Cerebellar cortex (tissue), 1 donor: ENCODE measurements at places on chromosomes 4 and X.

DNA sequence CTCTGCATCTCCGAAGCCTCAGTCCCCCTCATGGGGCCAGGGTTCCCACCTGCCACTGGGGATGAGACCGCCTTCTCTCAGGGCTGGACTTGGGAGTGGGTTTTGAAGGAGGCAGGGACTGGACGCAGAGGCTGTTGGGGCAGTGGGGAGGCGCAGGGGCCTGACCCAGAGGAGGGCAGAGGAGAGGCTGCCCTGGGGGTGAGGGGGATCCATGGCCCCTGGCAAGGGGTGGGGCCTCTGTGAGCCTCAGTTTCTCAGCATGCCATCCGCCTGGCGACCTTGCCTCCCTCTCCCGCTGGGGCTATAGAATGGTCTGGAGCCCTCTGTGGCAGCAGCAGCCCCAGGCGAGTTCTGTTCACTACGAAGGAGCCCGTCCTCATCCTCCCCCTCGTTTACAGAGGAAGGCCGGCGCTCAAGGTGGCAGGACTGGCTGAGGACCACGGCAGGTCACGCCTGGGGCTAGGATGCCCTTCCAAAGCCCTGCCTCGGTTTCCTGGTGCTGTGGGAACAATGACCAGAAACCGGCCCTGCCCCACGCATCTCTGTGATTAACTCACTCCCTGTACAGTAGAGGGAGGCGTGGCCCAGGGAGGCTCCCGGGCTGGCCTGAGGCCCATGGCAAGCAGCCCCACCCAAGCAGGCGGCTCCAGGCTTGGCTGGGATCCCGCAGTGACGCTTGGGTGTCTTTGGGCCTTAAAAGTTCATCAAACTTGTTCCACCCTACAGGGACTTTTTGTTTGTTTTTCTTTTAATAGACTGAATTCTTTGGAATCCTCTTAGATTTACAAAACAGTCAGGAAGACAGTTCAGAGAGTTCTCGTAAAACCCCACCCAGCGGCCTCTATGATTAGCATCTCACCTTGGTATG, 16.0 kb upstream of the SH3TC1 start:
- DNase-seq, result no peak

DNA sequence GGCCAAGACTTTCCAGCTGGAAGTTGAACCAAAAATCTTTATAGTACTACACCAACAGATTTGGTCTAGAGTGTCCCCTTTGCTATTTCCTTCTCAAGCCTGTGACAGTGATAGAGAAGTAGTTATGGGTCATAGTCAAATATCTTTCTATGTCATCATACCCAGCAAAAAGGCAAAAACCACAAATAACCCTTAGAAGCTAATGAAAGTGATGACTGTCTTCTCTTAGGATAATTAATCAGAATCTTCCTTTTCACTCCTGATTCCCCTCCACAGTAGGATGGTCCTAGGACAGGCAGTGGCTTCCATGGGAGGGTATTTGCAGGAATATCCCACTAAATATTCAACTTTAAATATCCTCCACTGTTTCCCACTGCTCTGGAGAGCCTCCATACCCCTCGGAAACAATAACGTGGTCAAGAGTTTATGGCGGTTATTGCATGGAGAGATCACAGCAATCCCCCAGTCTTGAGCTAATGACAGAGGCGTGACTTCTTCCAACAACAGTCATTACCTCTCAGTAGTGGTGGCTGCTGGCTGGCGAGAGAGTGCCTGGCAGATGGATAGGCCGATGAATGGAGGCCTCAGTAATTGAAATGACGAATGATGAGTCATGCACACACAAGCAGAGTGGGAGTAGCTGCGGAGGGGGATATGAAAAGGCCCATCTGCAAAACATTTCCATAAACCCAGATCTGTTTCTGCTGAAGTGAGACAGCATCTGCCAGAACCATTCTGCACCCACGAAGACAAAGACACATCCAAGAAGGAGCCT, 154.9 kb downstream of the STK32B start:
- no peak for DNase-seq

- no peak for DNase-seq
Observed at GRCh38 chrX:28847423-28847822, 260.2 kb downstream of the IL1RAPL1 start.

GRCh38 chr4:126318376-126318775, 1003.6 kb downstream of the FAT4 start:
- no peak for DNase-seq

GRCh38 chr4:17082186-17082585, 183.7 kb upstream of the LDB2 start:
- no peak for DNase-seq

- DNase-seq, result no peak
Observed at GRCh38 chr4:173061160-173061559, 107.5 kb upstream of the GALNT7 start.

DNA sequence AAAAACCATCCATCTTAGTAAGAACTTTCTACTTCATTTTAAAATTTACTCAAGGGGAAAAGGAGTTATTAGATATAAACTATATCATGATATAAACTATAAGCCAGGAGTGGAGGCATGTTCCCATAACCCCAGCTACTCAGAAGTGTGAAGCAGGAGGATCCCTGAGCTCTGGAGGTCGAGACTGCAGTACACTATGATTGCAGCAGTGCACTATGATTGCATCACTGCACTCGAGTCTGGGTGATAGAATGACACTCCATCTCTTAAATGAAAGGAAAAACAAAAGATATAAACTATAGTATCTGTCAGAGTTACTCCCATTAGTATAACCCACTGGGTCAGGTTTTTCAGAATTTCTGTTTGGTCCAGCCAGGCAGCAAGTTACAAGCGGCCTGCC, 47.6 kb downstream of the RPS3A start:
- no peak for DNase-seq

DNA sequence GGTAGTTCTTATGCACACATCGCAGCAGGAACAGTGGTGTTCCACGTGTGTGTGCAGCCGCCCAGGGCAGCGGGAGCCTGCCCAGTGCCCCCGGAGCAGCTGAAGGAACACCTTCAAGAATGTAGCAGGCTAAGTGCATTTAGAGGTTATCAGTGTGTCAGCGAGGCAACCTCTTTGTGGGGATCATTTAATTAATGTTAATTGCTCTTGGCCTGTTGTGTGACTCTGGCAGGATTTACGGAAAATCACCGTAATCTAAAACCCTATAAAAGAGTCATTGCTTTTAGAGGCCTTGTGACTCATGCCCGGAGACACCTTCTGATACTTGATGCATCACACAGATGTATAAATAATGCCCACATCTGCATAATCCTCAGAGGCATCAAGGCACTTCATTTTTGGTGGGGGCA, 47.3 kb upstream of the GATB start:
- DNase-seq, result no peak

DNA sequence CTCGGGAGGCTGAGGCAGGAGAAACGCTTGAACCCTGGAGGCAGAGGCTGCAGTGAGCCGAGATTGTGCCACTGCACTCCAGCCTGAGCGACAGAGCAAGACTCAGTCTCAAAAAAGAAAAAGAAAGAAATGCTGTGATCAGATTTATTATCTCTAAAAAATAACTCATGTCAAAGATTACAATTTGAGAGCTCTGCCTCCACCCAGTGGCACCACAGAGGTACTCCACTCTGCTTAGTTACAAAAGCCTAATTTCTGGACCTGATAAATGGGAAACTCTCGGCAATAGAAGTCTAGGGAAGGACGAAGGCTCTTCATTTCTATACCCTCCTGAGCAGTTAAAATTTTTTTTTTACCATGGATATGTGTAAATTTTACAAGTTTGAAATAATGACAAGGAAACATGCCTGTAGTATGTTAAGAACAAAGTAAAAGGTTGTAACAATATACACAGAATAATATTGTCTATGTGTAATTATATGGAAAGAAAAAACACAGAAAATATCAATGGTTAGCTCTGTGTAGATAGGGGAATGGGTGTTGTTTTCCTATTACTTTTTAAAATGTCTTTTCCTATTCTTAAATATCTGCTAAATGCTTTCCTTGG, 149.8 kb downstream of the STIM2 start:
- peak; percentile 73 for DNase-seq

GRCh38 chr4:129146639-129147038, 50.7 kb downstream of the C4orf33 start:
- DNase-seq, result no peak

DNA sequence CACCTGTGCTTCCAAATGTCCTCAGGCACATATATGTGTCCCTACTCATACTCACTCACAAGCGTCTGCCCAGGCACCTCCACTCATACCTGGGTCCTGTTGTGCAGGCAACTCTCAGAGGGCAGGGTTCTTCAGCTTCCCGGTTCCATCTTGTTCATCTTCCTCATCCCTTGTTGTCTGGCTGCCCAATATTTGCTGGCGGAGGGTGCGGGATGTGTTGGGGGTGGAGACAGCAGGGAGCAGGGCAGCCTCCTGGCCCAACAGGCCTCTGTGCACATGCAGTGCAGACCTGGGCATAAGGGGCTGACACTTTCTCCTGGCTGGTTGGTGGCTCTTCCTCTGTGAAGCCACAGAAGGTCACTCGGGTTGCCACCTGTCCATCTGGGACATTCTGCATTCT, 32.1 kb downstream of the NBDY start:
- peak; percentile 9 for DNase-seq

- no peak for DNase-seq
Observed at GRCh38 chr4:184766446-184766845, 32.5 kb upstream of the CENPU start.

DNA sequence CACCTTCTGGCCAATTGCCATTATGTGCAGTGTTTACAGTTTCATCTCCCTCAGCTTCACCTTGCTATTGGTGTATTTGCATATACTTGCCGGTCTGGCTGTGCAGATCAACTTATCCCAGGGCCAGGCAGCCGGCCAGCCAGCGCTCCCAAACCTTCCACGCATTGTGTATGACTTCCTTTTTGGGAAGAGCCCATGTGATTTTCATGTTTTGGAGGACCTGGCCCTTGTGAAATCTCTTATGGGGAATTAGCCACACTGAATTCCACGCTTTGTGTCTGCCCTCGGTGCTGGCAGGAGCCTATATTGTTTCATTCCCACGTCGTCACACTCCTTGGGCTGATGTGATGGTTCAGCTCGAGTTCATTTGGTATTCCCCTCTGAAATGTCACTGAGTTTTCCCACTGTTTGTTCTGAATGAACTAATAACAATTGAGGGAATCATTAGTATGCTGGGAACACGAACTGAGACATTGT, 6.0 kb upstream of the PDLIM3 start:
- DNase-seq, result no peak

GRCh38 chrX:20350596-20350995, 83.9 kb upstream of the RPS6KA3 start:
- no peak for DNase-seq
